NCI-H1436 (cell line): ENCODE measurements at places on chromosomes 5 and 9.

DNA sequence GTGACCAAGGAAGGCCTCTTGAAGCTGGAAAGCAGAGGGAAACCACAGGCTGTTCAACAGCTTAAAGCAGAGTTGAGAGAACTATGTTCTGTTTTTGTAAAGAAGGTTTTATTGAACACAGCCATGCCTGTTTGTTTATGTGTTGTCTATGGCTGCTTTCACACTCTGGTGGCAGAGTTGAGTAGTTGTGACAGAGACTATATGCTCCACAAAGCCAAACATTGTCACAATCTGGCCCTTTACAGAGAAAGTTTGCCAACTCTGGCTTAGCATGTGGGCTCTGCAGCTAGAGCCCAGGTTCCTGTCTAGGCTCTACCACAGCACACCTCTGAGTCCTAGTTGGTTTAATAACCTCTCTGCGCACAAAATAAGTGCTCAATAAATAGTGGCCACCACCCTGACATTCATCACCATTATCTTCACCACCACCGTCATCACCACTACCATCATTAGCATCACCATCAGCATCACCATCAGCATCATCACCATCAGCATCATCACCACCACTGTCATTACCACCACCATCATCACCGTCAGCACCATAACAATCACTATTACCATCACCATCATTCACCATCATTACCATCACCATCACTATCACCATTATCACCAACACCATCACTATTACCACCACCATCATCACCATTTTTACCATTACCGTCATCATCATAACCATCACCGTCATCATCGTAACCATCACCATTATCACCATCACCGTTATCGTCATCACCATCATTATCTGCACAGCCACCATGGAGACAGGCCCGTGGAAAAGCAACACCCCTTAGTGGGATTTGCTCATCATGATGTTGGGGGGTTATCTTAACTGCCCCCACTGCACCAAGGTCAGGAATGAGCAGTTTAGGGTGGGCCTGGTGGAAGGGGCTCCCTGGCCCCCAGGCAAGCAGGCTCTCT, 18.3 kb downstream of the AKNA start:
- no peak for DNase-seq

GRCh38 chr5:89721353-89721752, 688.2 kb downstream of the CETN3 start:
- no peak for DNase-seq

- DNase-seq, result peak; percentile 16
Measured at GRCh38 chr5:32531885-32532520, 53.4 kb upstream of the SUB1 start.

GRCh38 chr5:73962801-73963425, 336.9 kb downstream of the ARHGEF28 start:
- no peak for DNase-seq

GRCh38 chr9:77163884-77164283, 13.4 kb upstream of the VPS13A start:
- no peak for DNase-seq

DNA sequence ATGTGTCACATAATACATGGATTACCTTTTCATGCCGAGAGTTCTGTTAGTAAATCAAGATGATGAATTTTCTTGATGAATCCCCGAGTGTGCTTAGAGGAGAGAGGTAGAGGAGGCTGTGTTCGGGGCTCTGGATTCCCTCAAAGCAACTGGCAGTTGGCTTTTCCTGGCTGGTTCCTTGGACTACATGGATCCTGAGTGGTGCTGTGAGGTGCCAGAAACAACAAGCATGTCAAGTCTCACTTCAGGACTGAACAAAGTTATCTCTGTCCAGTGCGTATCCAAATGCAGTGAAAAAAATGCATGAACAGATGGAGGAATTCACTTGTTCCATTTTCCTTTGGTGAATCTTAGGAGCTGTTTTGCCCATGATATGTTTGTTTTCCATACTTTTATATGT, 231.7 kb downstream of the FBXL7 start:
- no peak for DNase-seq

GRCh38 chr9:78972303-78972999, 599.3 kb upstream of the TLE4 start:
- DNase-seq, result peak; percentile 97

DNA sequence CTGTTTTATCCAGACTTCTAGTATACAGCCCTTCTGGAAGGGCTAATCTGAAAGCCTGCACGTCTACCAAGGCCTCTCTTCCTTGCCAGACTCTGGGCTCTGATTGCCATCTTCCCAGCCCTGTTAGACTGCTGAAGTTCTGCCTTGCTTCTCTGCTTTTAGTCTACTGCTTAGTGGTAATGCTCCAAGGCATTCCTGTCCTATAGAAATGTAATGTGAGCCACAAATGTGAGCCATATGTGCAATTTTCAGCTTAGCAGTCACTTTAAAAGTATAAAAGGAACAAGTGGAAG, 32.1 kb downstream of the WNK2 start:
- DNase-seq, result no peak

DNA sequence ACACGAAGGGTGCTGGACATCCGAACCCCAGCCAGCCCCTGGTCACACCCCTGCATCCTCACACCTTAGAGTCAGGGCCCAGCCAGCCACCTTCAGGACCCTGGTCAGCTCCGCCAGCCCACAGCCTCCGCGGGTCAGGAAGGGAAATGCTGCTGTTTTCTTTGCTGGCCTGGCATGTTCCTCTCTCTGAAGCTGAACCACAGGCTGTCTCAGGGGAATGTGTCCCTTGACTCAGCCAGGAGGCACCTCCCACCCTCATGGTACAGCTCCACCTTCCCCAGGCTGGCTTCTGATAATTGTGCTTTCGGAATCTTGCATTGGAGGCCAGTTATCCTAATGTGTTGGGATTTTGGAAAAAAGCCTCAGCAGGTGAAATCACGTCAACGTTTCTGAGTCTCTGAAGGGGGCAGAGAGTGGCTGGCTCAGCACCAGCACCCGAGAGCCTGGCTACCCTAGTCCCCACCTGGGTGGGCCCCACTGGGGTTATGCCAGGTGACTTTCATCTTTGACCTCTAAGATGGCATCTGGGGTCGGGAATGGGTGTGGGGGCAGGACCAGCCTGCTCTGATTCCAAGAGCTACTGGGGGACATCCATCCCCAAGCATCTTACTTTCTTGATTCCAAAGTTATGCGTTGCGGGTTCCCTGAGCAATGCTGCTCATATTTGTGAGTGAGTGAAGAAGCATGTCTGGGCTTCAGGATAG, 9.8 kb upstream of the OLFM1 start:
- DNase-seq, result no peak

GRCh38 chr9:128497824-128498610, 6.5 kb upstream of the GLE1 start:
- no peak for DNase-seq

- peak; percentile 0 for DNase-seq
Measured at GRCh38 chr5:76641514-76642120, 18.4 kb upstream of the F2RL2 start.

GRCh38 chr9:84823421-84824271, 154.1 kb downstream of the NTRK2 start:
- no peak for DNase-seq

DNA sequence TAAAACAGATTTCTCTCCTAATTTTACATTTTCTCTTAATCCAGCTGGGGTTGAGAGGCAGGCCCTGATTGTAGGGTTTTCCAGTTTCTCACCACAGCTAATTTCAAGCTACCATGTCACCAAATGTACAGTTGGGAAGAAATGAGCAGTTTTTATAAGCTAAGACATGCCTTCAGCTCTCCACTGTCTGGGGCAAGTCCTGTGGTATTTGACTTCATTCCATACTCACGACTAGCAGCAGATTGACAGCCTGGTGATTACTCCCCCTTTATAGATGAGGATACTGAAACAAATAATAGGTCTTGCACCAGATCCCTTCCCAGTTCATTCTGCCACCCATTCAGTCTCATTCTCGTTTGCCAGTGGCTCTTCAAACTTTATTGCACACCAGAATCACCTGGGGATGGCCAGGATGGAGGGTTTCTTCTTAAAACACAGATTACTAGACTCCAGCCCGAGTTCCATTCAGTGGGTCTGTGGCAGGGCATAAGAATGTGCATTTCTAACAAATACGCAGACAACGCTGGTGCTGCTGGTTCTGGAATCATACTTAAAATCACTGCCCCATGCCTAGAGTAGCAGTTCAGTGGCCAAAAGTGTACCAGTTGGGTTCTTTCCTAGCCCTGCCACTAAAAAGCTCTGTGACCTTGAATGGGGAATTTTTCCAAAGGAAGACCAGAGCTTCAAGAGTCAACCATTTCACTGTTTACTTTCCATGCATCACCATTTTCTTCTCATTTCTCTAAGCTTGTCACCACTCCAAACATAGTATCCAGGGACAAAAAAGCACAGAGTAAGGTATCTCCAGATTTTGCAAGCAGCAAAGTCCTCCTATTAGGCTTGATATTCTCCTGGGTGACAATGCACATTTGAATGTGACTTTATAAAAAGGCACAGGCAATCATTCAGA, 64.3 kb downstream of the CSNK1A1 start:
- DNase-seq, result no peak

DNA sequence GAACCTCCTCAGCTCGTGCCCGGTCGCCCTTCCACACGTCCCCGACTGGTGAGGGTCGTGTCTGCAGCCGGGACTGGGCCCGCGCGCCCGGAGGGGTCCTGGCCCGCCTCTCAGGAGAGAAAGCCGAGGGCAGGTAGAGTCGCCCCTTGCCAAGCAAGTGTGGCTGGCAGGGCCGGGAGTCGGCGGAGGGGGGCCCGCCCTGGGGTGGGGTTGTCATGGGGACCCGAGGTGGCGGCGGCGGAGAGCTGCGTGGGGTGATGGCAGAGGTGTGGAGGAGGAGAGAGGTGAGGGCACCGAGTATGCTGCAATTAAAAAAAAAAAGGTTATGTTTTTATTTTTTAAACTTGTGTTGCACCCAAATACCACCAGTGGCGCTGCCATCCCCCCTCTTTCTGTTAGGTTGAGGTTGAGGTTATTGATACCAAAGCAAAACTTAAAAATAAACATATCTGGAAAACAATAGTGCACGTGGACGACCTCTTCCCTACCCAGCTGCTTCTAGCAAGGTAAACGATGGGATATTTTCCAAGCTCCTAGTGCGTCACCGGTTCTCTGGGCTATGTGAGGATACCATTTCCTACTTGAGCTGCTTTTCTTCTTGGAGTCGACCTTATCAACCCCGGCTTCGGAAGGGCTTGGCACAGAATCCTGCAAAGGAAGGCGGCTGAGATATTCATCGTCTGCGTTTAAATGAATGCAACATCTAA, 660 bp downstream of the SCAMP1 start:
- no peak for DNase-seq

- DNase-seq, result peak; percentile 50
Measured at GRCh38 chr5:144198386-144198785, 27.7 kb downstream of the KCTD16 start.

- no peak for DNase-seq
Measured at GRCh38 chr9:32899761-32900160, 101.7 kb downstream of the APTX start.

DNA sequence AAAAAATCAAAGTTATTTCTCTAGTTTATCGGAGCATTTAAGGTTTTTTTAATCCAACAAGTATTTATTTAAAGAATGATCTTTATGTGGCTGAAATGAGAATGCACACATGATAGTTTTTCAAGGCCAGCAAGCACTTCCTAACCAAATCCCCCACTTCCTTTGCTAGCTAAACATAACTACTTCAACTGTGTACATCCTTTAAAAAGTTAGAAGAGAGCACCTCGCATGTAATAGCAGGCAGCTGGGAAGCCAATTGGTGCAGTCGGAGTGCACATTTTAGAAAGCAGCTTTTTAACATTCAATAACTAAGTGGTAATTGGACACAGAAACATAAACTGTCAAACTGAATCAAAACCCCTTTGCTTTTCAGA, 245.7 kb downstream of the BNC2 start:
- no peak for DNase-seq

DNA sequence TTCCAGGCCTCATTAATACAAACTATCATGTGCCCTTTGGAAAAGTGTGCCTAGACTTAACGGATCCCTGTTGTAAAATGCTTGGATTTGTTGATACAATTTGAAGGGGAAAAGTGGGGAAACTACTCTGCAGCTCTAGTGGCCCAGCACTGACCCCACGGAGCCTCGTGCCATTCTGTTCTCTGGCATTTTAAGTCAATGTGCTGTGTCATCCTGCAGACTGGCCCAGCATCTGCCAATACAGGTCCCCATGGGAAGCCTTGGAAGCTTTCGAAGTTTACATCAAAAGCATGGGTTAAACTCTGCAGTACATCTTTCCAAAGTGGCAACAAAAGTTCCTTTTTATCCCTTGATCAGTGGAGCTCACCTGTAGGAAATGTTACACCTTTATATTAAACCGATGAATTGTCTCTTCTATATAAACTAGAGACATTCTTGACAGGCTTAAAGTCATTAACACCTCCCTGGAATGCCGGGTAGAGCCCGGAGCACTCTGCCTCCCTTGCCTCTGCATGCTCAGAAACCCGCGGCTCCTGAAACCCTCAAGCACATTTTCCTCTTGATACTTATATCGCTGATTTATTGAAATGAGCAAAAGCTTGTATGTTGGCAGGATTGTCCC, 596.0 kb upstream of the ADAMTS16 start:
- no peak for DNase-seq

DNA sequence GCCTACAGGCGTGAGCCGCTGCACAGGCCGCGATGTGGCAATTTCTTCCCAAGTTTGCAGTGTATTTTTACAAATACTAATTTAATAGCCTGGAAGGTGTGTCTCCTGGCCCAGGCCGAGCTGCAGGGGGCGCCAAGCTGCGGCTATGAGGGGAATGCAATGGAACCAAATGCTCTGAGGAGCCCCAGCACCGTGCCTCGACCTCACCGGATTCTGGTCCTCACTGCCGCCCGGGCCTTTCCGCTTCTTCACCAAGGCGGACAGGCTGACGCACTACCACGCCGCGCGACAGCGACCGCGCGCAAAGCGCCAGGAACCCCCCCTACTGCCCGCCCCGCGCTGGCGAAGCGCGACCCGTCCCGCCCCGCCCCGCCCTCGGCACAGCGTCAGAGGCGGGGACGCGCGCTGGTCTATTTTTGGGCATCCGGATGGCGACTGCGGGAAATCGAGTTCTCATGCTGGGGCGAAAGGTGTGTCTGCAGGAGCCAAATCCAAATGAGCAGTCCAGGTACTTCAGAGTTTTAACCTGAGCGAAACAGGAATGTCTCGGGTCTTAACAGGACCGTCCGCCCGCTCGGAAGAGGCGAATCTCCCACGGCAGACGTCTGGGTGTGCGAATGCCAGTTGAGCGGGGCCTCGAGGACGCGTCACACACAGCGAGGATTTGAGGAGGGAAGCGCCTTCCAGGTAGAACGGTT, 31.7 kb upstream of the PRXL2C start:
- no peak for DNase-seq
